ENCODE measurements at places on chromosomes 5 and 9.

- no peak for DNase-seq
Measured at GRCh38 chr9:80500300-80500699, 928.5 kb downstream of the TLE4 start.

- no peak for DNase-seq
Measured at GRCh38 chr5:119512277-119512676, 60.0 kb downstream of the HSD17B4 start.

DNA sequence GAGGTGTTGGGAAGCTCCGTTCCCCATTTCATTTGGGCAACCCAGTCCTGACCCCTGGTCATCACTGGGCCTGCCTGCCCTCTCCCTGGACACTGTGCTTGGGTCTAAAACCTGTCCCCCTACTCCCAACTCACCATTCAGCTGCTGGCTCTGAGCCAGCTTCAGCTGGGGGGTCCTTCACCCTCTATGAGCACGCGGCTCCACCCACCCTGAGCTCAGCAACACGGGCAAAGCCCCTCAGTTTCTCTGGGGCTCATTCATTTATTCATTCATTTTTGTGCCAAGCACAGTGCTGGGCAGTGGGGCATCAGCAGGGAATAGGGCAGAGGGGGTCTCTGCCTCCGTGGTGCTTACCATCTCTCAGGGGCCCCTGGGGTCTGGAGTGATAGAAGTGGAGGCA, 199.8 kb upstream of the MVB12B start:
- DNase-seq: no peak

- no peak for DNase-seq
Measured at GRCh38 chr5:147170603-147171002, 64.2 kb upstream of the STK32A start.

- DNase-seq: no peak
Measured at GRCh38 chr5:88821161-88821560, 61.8 kb downstream of the MEF2C start.

- DNase-seq: no peak
Measured at GRCh38 chr9:13291718-13292117, 12.2 kb upstream of the MPDZ start.

DNA sequence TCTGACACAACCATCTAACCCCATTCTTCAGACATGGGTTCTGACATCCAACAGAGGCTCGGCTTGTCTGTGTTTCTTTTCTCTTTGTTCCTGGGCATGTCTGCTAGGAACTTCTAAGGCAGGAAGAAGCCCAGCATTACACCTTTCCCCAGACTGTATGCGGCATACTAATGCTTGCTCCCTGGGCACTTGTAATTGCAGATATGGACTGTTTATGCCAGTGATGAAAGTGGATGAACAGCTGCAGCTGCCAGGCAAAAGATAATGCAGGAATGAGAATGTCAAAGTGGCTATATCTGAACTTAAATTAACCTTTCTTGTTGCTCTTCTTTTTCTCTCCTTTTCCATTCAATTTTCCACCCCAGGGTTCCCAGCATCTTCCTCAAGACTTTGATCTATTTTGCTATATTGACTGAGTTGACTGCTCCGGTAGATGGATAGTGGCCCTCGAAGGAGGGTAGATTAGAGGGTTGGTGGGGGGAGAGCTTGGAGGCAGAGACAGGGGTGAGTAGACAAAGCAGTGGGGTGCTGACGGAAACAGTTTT, 344.4 kb downstream of the MAN2A1 start:
- DNase-seq: no peak

DNA sequence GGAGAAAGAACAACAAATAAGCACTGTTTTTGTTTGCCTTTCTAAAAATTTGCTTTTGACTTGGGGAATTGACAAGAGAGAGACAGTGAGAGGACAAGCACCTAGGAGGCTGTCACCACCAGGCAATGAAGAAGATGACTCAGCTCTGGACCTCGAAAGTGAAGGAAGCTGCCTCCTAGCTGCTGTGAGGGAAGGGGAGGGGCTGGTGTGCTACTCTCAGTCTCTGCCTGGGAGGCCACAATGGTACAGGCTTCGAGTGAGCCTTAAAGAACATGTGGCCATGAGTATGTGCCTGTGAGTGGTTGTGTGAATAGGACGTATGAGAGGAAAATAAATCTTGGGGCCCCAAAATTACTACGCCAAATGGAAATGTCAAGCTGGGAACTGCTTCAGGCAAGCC, 7.1 kb upstream of the PLK2 start:
- no peak for DNase-seq

- DNase-seq: no peak
Measured at GRCh38 chr5:153939101-153939500, 99.6 kb downstream of the FAM114A2 start.

DNA sequence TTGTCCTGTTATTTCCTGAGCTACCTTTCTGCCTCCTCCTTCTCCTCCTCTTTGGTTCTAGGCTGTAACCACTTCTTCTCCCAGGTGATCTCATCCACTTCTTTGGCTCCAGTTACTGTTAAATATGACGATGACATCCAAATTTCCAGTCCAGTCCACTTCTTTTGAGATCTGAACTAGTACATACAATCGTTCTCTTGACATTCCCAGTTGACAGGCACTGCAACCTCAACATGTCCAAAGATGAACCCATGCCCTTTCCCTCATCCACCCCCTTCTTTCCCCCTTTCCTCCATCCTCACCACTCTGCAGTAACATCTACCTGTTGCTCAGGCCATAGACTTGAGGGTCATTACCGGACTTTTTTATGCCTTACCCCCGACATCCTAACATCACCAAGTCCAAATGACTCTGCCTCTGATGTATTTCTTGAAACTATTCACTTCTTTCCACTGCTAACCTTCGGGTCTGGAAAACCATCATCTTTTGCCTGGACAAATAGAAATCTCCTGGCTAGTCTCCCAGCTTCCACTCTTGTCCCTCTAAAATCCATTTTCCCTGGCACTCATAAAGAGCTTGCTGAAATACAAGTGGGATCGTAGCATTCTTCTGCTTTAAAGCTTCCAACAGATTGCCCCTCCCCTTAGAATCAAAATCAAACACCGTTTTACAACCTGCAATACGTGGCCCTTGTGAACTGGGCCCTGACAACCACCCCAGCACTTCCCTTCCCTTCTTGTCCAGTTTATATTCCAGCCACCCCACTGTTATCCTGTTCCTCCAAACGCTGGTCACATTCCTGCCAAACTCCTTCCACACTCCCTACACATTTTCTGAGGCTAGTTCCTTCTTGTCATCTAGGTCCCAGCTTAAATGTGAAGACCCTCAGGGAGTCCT, 31.5 kb downstream of the KLF9 start:
- DNase-seq: no peak

DNA sequence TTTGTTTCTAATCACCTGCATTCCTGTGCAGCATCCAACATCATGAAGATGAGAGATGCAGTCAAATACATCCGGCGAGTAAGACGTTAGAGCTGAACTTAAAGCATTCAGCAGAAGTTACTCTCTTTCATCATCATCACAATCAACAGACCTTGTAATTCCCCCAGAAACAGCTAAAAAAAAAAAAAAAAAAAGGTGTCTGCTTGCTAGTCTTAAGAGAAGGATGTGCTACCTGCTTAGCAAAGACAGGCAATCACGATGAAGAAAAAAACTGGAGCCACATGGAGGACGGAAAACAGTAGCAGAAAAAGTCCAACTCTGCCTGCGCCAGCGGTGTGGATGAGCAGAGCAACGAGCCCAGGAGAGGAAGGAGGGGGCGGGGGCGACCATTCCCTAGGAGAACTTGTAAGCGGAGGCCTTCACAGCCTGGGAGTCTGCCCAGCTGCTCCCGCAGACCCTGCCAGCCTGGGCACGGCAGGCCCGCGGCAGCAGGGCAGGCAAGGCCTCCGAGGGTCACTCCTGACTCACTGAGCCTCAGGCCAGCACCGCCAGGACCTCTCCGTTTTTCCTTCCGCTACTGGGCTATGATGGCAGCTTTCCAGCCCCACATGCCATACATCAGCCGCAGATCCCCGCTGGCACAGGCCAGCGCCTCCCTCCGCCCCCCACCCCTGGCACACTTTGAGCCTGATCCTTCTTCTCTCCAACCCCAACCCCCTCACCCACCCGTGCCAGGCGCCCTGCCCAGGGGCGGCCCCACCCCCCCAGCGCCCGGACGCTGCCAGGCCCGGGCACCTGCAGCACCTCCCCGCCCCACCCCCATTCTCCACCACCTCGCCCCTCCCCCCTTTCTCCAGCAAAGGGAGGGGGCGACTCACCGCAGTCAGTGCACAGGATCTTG, 1.4 kb downstream of the NRG2 start:
- no peak for DNase-seq

DNA sequence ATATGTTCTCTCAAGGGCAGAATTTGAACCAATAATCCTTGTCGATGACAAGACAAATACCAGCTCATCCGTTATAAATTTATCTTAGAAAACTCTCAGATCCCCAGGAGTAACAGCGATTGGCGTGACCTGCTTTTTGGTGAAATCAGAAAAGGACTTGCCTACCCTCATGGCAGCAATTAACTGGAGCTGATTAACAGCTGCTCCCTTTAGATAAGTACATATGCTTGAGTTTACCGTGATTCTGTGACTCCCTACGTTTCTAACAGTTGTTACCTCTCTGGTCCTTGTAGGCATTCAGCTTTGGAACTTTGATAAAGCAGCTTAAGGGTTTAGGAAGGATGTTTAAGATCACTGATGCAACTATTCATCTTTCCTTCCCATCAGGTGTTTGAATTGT, 2.6 kb downstream of the INVS start:
- no peak for DNase-seq

DNA sequence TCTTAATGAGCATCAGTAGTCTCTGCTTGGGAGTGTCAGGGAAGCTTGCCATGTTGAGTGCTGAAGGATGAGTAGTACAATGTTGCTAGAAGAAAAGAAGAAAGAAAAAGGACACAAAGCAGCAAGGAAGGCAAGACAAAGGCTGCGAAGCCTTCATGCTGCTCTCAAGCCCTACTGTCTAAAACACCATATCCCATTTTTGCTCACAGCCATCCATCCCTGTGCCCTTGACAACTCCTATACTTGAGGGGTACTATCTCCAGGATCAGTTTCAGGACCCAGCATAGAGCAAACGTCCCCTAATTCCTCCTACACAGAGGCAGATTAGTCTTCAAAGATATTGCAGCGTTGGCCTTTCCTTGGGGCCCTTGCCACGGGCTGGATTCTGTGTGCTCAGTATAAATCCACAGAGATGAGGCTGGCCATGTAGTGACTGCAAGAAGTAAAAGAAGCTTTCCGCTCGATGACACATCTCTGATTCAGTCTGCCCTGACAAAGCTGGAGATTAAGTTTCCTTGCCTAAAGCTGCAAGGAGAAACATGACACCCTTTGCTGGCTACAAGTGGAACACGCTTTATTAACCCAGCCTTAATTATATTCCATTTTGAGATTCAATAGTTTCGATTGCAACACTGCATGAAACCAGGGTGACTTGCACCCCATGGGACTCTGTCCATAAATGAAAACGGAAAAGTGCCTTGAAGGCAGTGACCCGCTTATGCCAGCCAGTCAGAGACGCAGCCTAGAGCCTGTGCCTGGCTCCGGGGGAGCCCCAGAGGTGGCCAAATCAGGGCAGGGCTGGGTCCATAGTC, 304.6 kb downstream of the ACTL7B start:
- DNase-seq: no peak

- DNase-seq: no peak
Measured at GRCh38 chr9:38081356-38082108, 12.5 kb upstream of the SHB start.

DNA sequence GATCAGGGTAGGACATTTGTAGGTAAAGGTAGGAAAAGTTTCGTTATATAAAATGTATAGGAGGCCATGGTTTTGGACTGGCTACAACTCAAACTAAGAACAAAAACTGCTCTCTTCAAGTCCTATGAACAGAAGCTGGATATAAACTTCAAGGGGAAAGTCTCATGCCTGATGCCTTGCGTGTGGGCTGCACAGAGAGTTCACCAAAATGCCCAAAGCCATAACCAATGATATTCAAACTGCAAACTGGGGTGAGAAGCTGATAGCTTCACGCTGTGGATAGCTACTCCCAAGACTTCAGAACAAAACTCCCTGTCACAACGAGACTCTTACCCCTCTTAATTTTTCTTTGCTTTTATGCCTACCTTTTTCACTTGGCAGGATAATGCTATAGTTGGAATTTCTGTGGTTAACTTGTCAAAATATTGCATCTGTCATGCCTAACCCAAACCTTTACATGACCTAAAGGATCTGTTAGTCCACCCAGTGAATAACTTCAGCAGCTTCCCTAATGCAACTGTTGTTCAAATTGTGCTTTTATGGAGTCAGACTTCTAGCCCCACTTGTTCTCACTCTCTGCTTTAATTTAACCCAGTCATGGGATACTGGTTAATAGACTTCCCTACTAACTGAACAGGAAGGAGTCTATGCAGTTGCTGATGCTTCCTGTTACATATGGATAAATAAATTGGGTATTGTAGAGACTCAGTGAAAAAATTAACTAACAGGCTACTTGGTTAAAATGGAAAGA, 71.9 kb downstream of the SFXN1 start:
- DNase-seq: no peak

DNA sequence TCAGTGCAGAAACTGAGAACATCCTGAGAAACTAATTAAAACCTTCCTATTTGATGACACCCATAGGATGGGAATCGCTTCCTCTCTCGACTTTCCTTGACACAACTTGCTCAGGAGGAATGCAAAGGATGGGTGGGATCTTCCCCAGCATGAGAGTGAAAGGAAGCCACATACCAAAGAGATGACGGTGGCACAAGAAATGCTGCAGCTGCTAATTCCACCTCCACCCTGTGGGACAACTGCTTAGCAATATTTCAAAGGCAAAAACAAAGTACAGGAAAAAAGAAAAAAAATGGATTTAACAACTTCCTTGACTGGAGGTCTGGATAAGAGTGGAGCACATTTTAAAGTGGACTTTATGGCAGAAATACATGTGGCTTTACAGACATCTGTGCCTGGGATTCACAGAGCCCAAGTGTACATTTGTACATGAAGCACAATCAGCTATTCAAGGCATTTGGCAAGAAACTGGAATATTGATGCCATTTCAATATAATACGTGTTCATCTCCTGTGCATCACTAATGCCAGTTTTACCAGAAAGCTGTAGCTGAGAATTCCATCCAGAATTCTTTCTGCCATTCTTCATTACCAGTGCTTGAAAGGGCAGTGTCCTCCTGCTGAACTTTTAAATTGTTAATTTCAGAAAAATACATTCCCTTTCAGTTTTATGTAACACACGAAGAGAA, 359.2 kb upstream of the ACTBL2 start:
- no peak for DNase-seq

DNA sequence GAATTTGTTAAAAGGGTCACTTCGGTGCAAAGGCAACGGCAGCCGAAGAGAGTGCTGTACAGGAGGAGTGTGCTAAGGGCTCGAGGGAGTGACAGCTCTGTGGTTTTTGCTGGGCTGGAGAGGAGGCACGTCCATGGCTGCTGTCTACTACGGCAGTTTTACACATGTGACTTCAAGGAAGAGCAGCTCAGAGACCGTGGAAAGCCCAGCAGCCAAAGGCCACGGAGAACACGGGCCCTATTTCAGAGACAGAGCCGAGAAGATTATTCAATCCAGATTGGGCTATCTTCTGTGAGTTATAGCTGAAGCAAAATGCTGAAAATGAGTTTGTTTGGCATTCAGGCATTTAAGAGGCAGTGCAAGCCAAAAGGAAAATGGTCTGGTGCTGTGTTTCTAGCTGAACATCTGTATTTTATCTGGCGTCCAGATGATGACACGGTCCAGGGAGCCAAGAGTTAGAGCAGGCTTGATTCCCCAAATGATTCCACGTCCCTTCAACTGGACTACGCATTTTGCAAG, 96.4 kb downstream of the RFK start:
- DNase-seq: no peak

- DNase-seq: no peak
Measured at GRCh38 chr5:151786468-151786867, 14.7 kb downstream of the G3BP1 start.

Measured in stimulated activated CD8-positive, alpha-beta memory T cell treated with anti-CD3 and anti-CD28 coated beads, Interleukin-2, amount 100 ng/mL, for 1 hour (primary cell).